ENCODE measurements at places on chromosomes 11 and 22. TPM values are rescaled to one million over a fixed set of nuclear protein-coding genes. Genes with fewer than 3 reads are reported as not detected.

DNA sequence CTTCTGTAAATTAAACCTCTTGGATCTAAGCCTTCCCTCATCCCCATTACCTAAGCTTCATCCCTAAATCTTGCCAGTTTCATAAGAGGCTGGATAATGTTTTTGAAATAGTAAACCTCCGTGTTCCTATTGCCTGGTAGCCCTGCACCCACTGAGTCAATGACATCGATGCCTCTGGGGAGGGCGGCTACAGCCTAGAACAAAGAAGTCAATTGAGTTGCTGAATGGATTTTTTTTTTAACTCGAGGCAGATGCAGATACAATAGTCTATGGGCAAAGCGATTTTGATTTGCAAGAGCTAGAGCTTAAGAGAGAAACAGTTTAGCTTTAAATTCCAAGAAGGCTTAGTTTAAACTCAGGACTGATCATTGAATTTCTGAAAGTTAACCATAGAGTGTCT lies 121.3 kb downstream of the NECTIN1 start:
- no peak overlapping the region for H3K27ac ChIP-seq
- H3K4me1 ChIP-seq = no peaks in the 10 kb centered on the region
- H3K27me3 ChIP-seq = peaks cover under 1% of the 10 kb centered on the region
- no peak for DNase-seq
- H3K4me3 ChIP-seq = no peak overlapping the region

DNA sequence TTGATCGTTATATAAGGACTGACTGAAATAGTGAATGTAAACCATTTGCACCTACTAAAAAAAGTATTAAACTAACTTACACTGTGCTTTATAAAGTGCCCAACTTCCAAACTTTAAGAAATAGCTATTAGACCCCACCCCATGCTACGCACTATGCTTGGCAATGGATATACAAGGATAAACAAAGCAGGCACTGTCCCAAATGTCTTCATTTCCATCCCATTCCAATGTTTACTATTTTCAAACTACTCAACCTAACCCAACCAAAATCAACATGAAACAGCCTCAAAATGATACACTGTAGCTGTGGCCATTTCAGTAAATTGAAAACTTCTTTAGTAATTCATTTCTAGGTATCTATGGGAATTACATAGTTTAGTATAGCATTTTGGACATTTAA lies 12.5 kb downstream of the PHF21A start:
- H3K4me1 ChIP-seq = peaks cover 2% of the 10 kb centered on the region
- no peak for DNase-seq
- H3K27me3 ChIP-seq = no peaks in the 10 kb centered on the region
- H3K4me3 ChIP-seq = no peak overlapping the region
- no peaks in the 10 kb centered on the region for H3K36me3 ChIP-seq

The BATF2 gene
- total RNA-seq = 1.5 TPM

The CLCF1 gene
- total RNA-seq = 2.5 TPM

DNA sequence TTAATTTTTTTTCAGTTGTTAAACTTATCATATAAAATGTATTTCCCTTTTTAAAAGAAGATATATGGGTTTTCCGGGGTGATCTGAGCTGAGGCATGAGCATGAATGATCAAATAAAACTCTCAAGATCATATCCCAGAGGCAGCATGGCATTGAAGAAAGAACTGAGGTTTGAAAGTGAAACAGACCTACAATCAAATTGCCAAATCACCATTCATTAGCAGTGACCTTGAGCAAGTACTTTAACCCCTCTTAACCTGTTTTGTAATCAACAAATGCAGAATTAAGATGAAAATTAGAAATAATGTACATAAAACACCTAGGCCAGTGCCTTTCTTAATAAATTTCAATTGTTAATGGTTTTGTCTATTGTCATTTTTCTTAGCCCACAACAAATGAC lies 116.0 kb downstream of the RBFOX2 start:
- peaks cover 17% of the 10 kb centered on the region for H3K4me1 ChIP-seq
- H3K27ac ChIP-seq = peak overlapping the region; percentile 26
- H3K4me3 ChIP-seq = no peak overlapping the region
- no peak for DNase-seq
- no peaks in the 10 kb centered on the region for H3K36me3 ChIP-seq

GRCh38 chr11:105156231-105156630 lies 16.7 kb upstream of the CARD18 start:
- H3K27ac ChIP-seq = no peak overlapping the region
- no peak overlapping the region for H3K4me3 ChIP-seq
- no peaks in the 10 kb centered on the region for H3K4me1 ChIP-seq
- DNase-seq = peak; percentile 51
- H3K36me3 ChIP-seq = no peaks in the 10 kb centered on the region

The KRTAP5-10 gene
- total RNA-seq = not detected

- H3K4me1 ChIP-seq = no peaks in the 10 kb centered on the region
- H3K27ac ChIP-seq = no peak overlapping the region
- peaks cover 9% of the 10 kb centered on the region for H3K36me3 ChIP-seq
- DNase-seq = no peak
- no peaks in the 10 kb centered on the region for H3K27me3 ChIP-seq
- no peak overlapping the region for H3K4me3 ChIP-seq
Observed at GRCh38 chr22:23745791-23746190, 5.1 kb downstream of the ZNF70 start.

DNA sequence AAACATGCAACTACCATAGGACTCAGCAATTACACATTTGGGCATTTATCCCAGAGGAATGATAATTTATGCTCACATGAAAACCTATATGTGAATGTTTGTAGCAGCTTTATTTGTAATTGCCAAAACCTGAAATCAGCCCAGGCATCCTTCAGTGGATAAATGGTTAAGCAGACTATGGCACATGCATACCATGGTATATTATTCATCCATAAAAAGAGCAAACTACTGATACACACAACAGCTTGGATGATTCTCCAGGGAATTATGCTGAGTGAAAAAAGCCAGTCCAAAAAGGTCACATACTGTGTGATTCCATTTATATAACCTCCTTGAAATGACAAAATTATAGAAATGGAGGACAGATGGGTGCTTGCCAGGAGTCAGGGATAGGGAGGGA lies 86.7 kb downstream of the ALX4 start:
- no peak overlapping the region for H3K4me3 ChIP-seq
- H3K27me3 ChIP-seq = no peaks in the 10 kb centered on the region
- no peaks in the 10 kb centered on the region for H3K4me1 ChIP-seq
- H3K27ac ChIP-seq = no peak overlapping the region
- no peaks in the 10 kb centered on the region for H3K36me3 ChIP-seq

- no peak overlapping the region for H3K27ac ChIP-seq
- H3K27me3 ChIP-seq = no peaks in the 10 kb centered on the region
- H3K4me3 ChIP-seq = no peak overlapping the region
- no peak for DNase-seq
Observed at GRCh38 chr11:107354780-107355179, 102.8 kb downstream of the CWF19L2 start.

DNA sequence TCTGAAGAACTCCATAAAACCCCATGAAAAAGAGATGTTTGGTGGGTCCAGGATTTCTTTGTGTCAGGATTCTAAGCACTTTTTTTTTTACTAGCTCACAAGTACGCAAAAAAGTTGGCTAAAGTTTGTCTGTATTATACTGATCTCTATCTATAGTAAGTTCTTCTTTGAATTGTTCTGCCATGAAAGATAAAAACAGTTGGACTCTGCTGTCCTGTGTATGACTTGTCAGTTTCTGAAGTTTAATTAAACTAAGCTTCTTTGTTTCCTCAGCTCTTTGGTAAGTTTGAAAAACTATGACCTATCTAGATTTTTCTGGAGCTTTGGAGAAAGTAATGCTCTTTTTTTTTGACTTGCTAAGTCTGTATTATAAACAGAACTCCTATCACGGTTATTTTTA lies 812.2 kb upstream of the LUZP2 start:
- H3K27me3 ChIP-seq = no peaks in the 10 kb centered on the region
- H3K27ac ChIP-seq = no peak overlapping the region
- H3K36me3 ChIP-seq = no peaks in the 10 kb centered on the region
- H3K4me1 ChIP-seq = no peaks in the 10 kb centered on the region
- no peak overlapping the region for H3K4me3 ChIP-seq
- DNase-seq = no peak

The SF3A1 gene
- total RNA-seq = 134 TPM

DNA sequence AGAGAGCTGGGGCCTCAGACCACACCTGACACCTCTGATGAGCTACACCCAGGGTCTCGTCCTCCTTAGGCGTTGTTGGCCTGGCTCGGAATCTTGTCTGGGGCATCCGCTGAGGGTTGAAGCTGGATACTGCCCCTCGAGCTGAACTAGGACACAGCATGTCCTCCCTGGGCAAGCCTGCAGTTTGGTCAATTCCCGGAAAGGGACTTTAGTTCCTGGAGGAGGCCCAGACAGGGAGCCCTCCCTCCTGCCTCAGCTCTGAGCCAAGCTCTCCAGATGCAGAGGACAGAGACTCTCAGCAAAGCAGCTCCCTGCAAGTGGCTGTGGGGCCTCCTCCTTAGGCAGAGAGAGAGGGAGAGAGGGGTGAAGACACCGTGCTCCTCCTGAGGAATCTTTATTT lies 4.9 kb downstream of the APOL3 start:
- H3K36me3 ChIP-seq = no peaks in the 10 kb centered on the region
- no peaks in the 10 kb centered on the region for H3K27me3 ChIP-seq
- peaks cover 5% of the 10 kb centered on the region for H3K4me1 ChIP-seq
- no peak overlapping the region for H3K4me3 ChIP-seq
- H3K27ac ChIP-seq = peak overlapping the region; percentile 91

The CARD16 gene
- total RNA-seq = 7.9 TPM

DNA sequence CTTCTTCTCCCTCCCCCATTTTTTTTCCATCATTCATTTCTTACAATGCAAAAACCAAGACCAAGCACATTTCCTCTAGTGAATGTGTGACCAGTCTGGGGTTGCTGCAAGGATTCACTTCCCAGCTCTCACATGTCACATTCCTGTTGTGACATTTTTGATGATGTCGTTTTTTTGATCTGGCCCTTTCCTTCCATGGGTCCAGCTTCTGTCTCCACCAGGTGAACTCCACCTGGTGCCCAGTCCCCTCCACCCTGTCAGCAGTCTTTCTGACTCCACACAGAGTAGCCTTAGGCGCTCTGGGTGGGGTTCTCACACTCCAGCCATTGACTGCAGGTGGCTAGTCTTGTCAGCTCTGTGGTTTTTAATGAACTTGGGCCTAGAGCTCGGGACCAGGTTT lies 15.6 kb downstream of the PANX1 start:
- no peak overlapping the region for H3K27ac ChIP-seq
- H3K27me3 ChIP-seq = no peaks in the 10 kb centered on the region
- no peak overlapping the region for H3K4me3 ChIP-seq
- H3K4me1 ChIP-seq = no peaks in the 10 kb centered on the region

DNA sequence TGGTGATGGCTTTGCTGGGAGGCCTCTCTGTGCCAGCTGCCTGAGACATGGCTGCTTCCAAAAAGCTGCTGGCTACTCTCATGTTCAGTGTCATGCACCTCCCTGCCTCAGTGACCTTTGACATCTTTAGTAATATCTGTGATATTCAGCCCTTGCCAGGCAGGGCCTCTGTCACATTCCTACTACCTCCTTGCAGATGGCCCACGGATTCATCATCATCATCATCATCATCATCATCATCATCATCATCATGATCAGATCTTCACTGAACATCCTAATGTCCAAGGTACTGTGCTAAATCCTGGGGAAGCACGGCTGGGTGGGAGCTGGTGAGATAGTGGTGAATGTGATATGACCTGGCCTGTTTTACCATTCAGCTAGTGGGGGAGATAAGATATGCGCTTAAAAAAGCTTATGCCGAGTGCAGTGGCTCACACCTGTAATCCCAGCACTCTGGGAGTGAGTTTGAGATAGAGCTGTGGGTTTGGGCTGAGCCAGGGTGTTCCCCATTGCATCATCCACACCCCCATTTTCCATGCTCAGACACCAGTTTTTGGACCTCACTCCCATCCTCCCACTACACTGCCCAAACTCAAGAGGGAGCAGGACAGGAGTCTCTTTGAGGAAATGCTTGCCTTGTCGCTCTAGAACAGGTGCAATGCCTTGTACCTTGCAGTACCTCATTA lies 17.1 kb upstream of the TMPRSS13 start:
- no peaks in the 10 kb centered on the region for H3K36me3 ChIP-seq
- no peak for DNase-seq
- H3K4me1 ChIP-seq = no peaks in the 10 kb centered on the region
- no peak overlapping the region for H3K27ac ChIP-seq

DNA sequence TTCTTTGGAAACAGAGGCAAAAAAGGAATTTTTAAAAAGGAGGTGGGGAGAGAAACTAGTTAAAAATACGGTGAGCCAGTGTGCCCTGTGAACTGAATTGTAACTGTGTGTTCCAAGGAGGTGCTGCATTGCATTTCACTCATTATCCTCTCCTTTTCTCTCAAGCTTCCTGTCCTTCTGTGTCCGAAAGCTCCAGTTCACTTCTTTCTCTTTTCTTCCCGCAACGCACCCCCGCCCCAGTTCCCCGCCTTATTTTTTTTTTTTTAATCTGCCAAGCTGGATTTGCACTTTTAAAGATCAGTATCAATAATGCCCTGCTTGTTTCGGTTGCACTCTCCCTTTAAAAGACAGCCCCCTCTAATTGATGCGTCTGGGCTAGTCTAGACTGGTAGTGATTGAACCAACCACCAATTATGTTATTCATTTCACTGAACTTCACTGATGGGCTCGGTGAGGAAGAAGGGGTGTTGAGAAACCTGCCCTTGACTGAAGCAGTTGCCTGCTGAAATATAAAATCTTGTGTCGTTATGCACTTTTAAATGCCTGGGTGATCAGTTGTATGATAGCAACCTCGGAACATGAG lies 18.5 kb downstream of the BLID start:
- H3K36me3 ChIP-seq = no peaks in the 10 kb centered on the region
- H3K27ac ChIP-seq = peak overlapping the region; percentile 76
- H3K4me1 ChIP-seq = no peaks in the 10 kb centered on the region
- H3K27me3 ChIP-seq = peaks cover 3% of the 10 kb centered on the region

DNA sequence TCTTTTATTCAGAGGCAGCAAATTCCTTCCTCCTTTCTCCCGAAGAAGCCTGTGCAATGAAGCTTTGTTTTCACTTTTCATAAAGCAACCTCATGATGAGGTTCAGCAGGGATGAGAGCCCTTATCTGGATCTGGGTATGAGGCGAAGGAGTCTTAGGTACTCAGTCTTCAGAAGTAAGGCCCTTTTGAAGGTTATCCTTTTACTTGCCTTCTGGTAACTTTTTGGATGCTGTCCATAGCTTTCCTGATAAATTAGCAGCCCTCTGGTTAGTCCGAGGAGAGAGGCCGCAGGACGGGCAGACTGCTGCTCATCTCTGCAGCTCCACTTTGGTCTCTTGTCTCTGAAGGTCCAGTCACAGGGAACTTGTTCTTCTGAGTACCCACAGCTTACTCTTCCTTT lies 1.1 kb downstream of the TRIM22 start:
- no peak for DNase-seq
- peak overlapping the region; percentile 18 for H3K4me3 ChIP-seq
- no peaks in the 10 kb centered on the region for H3K27me3 ChIP-seq
- H3K27ac ChIP-seq = peak overlapping the region; percentile 83

GRCh38 chr11:64085906-64086257 lies 50.2 kb downstream of the FLRT1 start:
- DNase-seq = no peak
- H3K4me3 ChIP-seq = no peak overlapping the region
- no peaks in the 10 kb centered on the region for H3K36me3 ChIP-seq
- H3K27ac ChIP-seq = no peak overlapping the region

GRCh38 chr11:92101920-92102319 lies 122.7 kb upstream of the FAT3 start:
- no peaks in the 10 kb centered on the region for H3K27me3 ChIP-seq
- no peaks in the 10 kb centered on the region for H3K36me3 ChIP-seq
- no peak for DNase-seq
- H3K27ac ChIP-seq = no peak overlapping the region
- no peaks in the 10 kb centered on the region for H3K4me1 ChIP-seq
- no peak overlapping the region for H3K4me3 ChIP-seq
